Activated T-helper 1 cell treated with anti-CD3 and anti-CD28 coated beads, Interleukin-2, amount 50 U/mL, for 16 hours (primary cell): ENCODE measurements at places on chromosomes 16 and 17.

DNA sequence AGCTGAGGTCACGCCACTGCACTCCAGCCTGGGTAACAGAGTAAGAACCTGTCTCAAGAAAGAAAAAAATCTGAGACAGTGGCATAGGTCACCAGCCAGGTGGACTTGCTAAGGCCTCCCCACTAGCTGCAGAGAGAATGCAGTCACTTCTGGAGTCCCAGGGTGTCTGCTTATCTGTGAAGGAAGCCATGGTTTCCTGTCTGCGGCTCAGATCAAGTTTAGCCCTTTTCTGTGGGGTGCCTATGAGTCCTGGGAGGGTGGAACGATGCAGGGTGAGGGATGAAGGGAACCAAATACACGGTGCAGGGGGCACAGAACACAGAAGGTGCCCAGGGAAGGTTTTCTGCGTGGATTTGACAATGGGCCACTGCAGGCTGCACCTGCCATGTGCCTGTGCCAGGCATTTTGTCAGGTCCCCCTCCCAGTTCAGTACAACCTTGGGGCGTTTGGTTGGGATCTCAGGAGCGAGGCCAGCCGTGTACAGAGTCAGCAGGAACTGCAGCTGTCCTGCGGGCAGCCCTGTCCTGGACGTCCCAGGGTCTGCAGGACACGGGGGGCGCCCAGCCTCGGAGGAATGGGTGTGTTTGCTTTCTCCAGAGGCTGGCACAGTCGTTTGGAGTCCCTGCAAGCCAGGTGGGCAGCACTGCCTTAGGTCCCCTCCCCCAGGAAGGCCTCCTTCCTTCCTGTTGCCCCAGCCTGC lies 41.8 kb downstream of the RAB11FIP4 start:
- no peak for DNase-seq

DNA sequence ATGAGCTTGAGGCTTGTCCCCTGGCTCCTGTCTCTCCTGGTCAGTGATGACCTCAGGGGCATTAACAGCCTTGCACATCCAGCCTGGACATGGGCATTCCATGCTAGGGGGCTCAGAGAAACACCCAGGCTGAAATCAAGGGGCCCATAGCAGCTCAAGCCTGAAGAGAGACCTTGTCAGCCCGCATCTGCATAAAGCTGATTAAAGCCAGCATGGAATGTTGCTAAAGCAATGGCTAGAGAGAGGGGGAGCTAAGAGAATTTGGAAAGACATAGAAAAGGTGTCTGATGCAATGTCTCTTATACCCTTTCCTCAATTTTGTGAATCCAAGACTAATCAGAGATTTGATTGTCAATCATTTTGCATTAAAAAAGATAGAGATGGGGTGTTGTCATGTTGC lies 51.4 kb upstream of the WSCD1 start:
- DNase-seq, result no peak

- DNase-seq, result peak; percentile 74
Observed at GRCh38 chr17:5419959-5420653, at the start of gene RPAIN. Gene RPAIN, plus strand, starts transcription at chr17:5420182. Its CDS starts 29 bp downstream, at chr17:5420211.

- no peak for DNase-seq
Observed at GRCh38 chr17:30116345-30116660, 313 bp upstream of the NSRP1 start.

GRCh38 chr17:77315010-77315409 lies 174.2 kb downstream of the SEC14L1 start:
- no peak for DNase-seq

DNA sequence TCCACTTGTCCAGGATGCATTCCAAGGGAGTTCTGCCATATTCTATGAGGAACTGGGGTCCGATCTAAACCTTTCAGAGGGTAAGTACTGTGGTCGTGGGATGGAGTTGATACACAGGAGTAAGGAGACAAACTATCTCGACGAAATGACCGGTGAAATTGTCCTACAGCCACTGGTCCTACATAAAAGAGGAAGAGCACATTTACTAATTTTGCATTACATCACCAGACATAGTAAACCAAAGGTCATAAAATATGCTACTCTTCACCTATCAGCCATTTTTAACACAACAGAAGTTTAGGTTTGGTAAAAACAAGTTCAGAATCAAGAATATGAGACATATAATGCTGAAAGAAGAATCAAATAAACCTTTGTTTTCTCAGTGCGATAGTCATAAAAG lies 8.1 kb downstream of the HSF5 start:
- DNase-seq, result no peak

- no peak for DNase-seq
Observed at GRCh38 chr16:54462151-54462651, 175.6 kb upstream of the IRX3 start.

GRCh38 chr17:65362826-65363225 lies 198.6 kb downstream of the AXIN2 start:
- DNase-seq, result no peak

- DNase-seq, result no peak
Observed at GRCh38 chr16:12646490-12647274, 157.0 kb downstream of the CPPED1 start.

GRCh38 chr16:63461248-63461841 lies 1425.1 kb upstream of the CDH8 start:
- DNase-seq, result no peak

DNA sequence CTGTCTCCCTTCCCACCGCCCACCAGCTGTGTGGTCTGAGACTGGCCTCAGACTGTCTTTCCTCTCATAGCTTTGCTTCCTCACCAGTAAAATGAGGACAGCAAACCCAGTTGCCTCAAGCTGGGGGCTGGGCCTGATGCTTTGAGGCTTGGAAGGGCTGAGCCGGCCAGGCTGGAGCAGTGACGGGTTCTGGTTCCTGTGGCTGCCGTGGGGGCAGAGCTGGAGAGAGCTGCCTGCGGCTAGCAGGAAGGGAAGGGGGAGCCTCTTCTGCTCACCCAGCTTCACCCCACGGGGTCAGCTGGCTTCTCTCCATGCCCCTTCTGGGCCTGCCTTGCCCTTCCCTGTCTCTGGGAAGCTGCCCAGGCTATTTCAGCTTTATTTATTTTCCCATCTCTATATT lies 23.7 kb downstream of the LASP1 start:
- DNase-seq, result no peak

- DNase-seq, result no peak
Observed at GRCh38 chr17:19260958-19261357, 23.8 kb downstream of the EPN2 start.

DNA sequence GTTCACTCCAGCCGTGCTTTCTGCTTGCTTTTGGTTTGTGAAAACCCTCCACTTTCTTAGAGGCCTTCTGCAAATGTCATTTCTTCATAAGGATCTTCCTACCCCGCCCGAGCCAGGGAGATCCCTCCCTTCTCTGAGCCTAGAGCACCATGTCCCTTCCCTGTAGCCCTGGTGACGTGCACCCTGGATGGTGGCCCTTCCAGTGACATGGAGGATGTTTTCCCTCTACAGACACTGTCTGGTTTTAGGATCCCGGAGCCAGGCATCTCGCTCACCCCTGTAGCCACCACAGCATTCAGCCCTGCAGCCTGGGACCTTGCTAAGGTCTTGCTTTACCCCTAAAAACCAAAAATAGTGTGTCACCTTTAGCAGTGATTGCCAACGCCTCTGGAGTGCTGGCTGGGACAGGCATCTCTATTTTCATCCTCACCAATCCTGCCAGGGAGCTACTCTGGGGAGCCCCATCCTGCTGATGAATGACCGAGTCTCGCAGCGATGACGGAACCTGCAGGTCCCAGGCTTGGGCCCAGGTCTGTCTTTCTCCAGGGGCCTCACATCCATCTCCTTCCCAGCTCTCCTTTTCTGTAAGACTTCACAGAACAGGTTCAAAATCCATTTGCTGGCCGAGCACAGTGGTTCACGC lies 394.1 kb upstream of the TNRC6C start:
- DNase-seq, result no peak

DNA sequence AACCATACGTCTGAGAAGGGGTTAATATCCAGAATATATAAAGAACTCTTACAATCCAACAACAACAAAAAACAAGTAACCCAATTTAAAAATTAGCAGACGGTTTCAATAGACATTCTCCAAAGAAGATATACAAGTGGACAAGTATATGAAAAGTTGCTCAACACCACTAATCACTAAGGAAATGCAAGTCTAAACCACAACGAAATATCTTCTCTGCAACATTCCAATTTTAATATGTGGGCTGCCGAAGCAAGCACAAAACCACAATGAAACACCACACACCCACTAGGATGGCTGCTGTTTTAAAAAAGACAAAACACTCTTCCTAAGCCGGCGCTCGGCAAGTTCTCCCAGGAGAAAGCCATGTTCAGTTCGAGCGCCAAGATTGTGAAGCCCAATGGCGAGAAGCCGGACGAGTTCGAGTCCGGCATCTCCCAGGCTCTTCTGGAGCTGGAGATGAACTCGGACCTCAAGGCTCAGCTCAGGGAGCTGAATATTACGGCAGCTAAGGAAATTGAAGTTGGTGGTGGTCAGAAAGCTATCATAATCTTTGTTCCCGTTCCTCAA lies 5.9 kb upstream of the SLC13A2 start:
- DNase-seq, result no peak

DNA sequence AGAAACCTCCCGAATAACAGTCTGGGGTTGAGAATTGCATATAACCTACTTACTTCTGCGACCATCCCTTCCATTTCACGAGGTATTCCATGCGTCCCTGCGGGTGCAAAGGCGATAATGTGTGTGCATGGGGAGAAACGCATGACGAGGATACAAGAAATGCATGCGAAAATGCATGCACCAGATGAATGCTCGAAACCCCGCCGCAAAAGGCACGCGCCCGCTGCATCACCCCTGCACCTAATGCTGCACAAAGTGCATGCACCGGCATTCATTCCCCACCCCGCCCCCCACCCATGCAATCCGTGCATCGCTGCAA lies 474 bp downstream of the CBX8 start:
- no peak for DNase-seq

GRCh38 chr17:260031-260791 lies 78.8 kb upstream of the DOC2B start:
- DNase-seq, result no peak

GRCh38 chr16:59341368-59341767 lies 607.3 kb upstream of the GOT2 start:
- no peak for DNase-seq

DNA sequence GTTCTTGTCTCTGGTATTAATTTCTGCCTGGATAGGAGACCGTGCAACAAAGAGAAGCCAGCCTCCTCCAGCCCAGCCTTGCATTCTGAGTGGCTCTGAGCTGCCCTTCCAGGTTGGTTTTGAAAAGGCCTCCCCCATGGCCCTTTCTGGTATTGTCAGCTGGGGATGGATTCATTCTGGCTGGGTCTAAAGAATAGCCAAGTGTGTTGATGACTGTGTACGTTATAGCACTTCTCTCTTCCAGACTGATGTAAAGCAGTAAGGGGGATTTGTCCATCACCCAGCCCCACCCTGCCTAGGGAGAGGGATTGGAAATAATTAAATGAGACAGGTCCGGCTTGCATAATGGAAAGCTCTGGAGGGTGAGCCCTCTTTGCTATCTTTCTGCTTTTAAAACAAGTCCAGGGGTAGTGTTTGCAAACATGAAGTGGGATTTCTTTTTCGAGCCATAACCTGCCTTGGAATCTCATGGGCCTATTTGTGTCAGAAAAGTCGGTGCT lies 146.4 kb downstream of the MSI2 start:
- DNase-seq, result no peak

DNA sequence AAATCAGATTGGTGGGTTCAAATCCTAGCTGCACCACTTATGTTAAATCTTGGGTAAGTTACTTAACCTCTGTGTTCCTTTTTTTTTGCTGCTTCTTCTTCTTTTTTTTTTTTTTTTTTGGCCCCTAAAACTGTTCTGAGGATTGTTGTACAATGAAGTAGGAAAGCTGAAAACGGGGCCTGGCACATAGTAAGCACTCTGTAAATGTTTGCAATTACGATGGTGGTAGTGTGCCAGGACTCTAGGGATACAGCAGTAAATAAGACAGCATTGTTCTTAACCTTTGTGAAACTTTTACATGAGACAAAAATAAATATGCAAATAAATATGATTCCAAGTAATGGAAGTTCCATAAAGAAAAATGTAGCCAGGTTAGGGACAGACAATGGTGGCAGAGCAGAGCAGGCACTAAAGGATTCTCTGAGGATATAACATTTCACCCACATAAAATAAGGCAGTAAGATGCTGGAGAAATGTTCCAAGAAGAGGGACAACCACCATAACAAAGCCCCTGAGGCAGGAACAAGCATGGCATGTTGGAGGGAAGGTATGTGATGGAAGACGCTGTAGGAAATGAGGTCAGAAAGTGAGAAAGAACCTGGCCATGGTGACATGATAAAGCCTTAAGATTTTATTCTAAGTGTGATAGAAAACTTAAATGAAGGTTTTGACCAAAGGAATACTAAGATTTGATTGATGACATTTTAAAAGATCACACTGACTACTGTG lies 127.3 kb downstream of the NLK start:
- DNase-seq, result no peak

DNA sequence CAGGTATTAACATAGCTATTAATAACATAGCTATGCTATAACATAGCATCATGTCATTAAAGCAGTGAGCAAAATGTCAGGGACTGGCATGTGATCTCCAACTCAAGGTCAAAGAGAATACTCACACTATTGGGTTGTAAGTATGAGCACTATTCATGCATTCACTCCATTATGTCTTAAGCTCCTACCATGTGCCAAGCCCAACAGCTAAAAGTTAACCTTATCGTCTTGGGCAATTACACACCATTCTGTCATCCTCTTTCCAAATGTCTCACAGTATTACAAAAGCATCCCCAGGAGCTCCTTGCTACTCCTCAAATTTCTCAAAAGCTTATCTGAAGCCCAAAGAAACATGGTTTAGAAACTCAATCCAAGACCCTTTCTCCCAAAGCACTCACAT lies 22.0 kb upstream of the NOG start:
- DNase-seq, result no peak

DNA sequence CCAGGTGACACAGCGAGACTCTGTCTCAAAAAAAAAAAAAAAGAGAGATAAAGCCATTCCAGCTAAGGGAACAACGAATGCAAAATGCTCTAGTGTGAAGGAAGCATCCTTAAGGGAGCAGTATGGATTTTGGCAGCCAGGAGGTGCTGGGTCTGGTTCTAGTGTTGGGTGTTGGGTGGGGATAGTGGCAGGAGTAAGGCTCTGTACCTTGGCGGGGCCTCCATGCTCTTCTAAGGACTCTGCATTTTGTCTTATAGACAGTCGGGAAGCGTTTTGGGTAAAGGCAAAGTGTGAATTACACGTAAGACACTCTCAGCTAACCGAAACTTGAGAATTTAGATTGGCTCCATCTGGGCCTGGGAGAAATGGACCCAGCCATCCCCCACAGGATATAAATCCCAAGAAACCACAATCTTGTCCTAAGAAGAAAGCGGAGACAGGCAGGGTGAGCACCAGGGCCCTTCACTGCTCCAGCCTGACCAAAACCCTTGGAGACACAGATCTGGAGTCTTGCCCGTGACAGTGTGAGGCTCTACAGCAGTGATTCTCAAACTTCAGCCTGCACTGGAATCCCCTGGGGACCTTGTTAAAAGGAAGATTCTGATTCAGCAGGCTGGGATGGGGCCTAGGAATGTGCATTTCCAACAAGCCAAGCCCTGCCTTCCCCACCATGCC lies 33.1 kb upstream of the PHB1 start:
- no peak for DNase-seq

GRCh38 chr16:11309895-11310633 lies 28.9 kb upstream of the PRM1 start:
- no peak for DNase-seq
